Heart left ventricle (tissue), 16 donors: ENCODE measurements at places on chromosomes 5 and 9. TPM values are rescaled to one million over a fixed set of nuclear protein-coding genes. Genes with fewer than 3 reads are reported as not detected.

Gene BRINP1
- 0.48 TPM for total RNA-seq

Gene DBH
- total RNA-seq = not detected

Gene PCDHGA9
- total RNA-seq = 9.6 TPM

Gene SVEP1
- total RNA-seq = 7.9 TPM

Gene NRARP
- 11.8 TPM for total RNA-seq

Gene GZMA
- 0.35 TPM for total RNA-seq

Gene THBS4
- 79.9 TPM for total RNA-seq

Gene LCP2
- total RNA-seq = 3.5 TPM

Gene RNF183
- total RNA-seq = not detected

Gene C9orf153
- total RNA-seq = 0.42 TPM

Gene POU5F2
- total RNA-seq = 0.88 TPM

Gene ADCY2
- total RNA-seq = 0.46 TPM

Gene ANKRD33B
- 4.1 TPM for total RNA-seq

Gene PFN3
- total RNA-seq = not detected

Gene ARID3C
- not detected for total RNA-seq

Gene LRRC19
- total RNA-seq = not detected

Gene CNTNAP3
- total RNA-seq = 3.3 TPM

Gene IGFBPL1
- total RNA-seq = not detected

Gene SCGB3A2
- not detected for total RNA-seq

Gene BAAT
- 0.32 TPM for total RNA-seq

Gene PDE4D
- total RNA-seq = 37.2 TPM
